AG04449 (cell line): ENCODE measurements at places on chromosomes 11 and 22.

- no peak for DNase-seq
These were observed 809 bp upstream of the IRF7 start for GRCh38 chr11:616320-617198.

DNA sequence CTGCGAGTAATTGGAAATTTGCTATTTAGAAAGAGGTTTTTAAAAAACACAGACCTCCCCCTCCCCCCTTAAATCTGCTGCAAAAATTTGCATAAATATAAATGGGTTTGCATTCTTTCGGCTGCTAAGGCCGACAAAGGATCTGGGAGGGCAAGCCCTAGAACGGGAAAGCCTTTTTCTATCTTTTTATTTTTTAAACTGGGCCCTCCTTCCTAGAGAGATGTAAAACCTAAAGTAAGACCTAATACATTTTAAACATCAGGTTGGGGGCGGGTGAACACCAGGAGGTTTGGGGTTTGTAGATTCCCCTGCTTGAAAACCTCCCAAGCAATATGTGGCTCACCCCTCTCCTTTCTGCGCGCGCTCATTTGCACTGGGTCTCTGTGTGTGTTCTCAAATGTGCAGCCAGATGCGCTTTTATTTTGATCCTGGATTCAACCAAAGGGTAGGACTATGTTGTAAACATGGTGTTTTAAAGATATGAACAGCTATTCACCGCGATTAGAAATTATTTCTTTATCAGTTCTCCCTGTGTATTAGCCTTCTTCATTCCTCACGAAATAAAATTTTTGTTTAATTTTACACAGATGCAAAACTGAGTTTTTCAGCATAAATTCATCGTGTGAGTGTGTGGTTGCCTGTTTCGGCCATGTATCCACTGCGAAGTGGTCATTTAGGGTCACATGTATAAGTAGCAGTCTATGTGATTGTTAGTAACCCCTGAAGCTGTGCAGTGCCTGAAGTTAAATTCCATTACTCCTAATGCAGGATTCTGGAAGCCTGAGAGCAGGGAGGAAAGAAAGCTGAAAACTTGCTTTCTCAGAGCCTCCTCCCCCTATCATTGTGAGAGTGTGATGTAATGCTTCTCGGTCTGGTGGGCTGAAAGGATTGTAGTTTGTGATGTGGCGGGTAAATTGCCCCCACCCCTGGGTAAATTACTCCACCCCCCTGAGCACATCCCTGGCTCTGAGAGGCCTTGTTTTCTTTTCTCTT, 988 bp downstream of the TNRC6B start:
- DNase-seq = no peak

DNA sequence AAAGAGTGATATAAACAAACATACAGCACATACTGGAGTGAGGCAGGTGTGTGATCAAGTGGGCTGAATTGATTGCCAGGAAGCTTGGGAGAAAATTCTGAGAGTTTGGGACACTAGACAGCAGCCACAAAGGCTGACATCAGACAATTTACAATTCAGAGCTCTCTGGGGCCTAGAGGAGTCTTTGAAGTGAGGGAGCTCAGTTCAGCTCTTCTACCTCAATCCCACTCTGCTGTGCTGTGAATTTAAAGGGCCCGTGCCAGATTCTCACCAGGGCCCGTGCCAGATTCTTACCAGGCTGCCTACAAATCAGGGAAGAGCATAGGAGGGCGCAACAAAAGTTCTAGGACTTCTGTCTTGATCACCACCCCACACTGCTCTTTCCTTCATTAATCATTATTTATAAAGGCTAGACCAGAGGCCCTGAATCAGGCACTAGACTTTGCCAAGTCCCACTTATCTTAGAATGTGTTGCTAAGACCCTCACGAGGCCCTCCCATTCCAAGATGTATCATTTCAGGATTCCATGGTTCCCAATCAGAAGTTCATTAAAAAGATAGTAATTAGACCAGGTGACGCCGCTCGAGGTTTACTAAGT, 112.4 kb downstream of the KIRREL3 start:
- no peak for DNase-seq

- DNase-seq = no peak
These were observed 153.0 kb upstream of the LRRC4C start for GRCh38 chr11:41612415-41612814.

- no peak for DNase-seq
These were observed 50.6 kb upstream of the PPARA start for GRCh38 chr22:46099740-46100139.

DNA sequence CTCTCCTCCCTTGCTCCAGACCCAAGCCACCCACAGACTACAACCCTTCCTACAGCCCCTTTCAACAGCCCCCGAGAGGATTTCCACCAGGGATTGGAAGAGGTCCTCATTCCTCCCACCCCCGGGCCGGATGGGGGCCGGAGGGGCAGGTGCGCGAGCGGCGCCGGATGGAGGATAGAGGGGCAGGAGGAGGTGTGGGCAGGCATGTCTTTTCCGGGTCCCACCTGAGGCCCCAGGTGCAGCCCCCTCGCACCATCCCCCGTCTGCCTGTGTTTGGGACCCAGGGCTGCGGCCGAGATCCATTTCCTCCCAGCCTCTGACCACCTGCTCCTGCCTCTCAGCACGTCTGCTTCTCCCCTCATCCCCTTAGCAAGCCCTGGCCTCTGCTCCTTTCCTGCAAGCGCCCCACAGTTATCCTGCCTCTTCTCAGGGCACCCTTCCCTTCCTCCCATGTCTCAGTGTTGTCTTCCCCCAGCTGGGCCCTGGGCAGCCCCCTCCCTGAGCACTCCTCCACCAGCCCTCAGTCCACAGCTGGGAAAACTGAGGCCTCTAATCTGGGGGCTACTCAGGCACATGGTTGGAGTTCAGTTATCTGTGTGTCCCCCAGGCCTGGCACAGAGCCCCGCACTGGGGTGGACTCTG, 19.3 kb upstream of the CBX7 start:
- DNase-seq = no peak

DNA sequence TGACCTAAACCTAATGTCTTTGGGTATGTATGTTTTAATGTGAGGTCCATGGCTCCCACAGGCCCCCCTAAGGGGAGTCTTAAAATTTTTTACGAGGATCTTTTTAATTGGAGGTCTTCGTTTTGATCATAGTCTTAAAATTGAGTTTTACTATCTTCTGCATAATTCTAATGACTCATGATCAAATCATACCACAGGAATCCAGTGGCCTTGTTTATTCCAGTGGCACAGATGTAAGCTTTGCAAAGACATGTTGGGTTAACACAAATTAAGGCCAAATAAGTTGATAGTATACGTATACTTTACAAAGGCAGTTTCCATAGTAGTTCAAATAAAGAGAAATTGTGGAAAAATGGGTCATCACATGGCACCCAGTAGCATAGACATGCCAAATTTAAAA, 33.9 kb upstream of the FJX1 start:
- no peak for DNase-seq

- DNase-seq = no peak
These were observed 32.7 kb upstream of the MICAL2 start for GRCh38 chr11:12077535-12078280.

DNA sequence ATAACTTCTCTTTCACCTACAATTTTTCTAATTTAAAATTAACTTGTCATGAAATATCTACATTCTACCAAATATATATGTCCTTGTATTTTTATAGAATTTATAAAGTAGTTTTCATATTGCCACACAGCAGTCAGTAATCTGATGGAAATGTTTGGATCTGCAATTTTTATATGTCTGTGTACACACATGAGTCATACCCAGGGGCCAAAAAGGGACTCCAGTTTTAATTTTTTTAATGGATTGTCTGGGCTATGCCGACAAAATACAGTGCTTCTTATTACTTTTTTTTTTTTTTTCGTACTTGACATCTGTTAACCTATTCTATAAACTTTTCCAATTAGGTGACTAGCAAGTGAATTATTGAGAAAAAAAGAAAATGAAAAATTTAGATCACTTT, 6.3 kb downstream of the GUCY1A2 start:
- DNase-seq = no peak

DNA sequence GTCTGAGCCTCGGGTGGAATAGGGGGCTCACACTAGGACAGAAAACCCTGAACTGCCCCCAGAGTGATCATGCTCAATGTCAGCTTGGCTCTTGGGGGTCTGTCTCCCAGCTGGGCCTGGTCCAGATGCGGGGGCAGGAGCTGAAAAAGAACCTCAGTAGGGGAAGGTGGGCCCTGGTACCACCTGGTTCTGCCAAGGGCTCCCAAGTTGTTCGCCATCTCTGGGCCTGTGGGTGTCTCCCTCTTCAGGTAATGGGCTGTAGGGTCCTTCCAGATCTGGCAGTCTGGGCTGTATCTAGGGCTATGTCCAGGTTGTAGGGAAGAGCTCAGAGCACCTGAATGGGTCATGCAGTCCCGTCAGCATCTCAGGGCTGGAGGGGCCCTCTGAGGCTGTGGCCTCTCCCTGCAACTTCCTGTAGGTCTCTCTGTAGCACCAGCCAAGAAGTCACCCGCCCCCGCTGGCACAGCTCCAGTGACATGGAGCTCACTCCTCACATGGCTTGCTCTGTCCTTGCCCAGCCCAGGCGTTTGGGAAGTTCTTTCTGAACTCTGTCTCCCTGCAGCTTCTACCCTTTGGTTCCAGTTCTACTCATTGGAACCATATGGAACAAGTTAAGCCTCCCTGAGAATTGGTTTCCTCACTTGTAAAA, 33.0 kb upstream of the SOX10 start:
- DNase-seq = no peak

- no peak for DNase-seq
These were observed 41.7 kb downstream of the HORMAD2 start for GRCh38 chr22:30121960-30122359.

DNA sequence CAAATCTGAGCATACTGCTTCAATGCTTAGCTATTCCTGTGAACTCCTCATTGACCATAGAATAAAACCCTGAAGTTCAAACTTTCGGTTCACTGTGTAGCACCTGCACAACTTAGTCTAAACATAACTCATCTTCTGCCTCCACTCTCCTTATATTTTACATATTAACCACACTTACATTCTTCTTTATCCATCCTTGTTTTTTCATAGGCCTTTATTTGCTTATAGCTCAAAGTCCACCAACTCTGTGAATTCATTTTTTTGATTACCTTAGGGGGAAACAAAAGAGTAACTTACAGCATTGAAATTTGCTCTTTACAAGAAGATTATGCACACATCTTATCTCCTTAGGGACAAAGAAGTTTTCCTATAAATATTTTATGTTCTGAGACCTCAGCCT, 521.6 kb upstream of the FAT3 start:
- no peak for DNase-seq

DNA sequence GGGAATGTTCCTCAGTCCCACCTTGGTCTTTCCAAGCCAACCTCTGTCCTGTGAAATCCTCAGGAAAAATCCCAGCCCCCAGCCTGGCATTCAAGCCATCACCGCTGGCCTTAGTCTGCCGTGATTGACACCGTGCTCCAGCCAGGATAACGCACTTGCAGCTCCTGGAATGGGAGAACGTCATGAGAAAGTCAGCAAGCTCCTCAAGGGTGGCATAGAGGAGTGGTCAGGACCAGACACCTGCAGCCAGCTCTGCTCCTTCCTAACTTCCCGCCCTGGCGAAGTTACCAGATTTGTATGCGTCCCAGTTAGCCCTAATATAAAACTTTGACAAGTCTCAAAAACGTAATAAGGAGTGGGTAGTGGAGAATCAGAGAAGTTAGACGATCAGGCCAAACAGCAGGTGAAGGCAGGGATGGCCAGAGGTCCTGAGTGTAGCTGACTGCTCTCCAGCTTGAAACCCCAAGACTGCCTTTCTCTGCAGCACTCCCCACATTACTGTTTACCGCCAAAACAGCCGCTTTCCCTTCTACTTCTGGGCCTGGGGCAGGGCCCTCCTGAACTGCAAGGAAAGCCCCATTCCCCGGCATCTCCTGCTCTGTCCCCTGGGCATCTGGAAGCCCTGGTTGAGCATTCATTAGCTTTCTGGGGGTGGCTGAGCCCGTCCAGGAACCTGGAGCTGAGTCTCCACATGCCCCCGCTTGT, 1.3 kb upstream of the DKK3 start:
- no peak for DNase-seq

- no peak for DNase-seq
These were observed 5.3 kb upstream of the NHERF4 start for GRCh38 chr11:119179983-119180382.

DNA sequence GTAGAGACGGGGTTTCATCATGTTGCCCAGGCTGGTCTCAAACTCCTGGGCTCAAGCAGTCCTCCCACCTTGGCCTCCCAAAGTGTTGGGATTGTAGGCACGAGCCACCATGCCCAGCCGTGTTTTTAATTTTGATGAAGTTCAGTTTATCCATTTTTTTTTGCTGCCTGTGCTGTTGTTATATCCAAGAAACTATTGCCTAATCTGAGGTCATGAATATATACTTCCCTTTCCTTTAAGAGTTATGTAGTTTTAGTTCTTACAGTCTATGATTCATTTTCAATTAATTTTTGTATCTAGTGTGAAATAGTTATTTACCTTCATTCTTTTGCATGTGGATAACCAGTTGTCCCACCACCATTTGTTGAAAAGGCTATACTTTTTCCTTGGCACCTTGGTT, 50.3 kb upstream of the SORL1-AS1 start:
- DNase-seq = no peak

DNA sequence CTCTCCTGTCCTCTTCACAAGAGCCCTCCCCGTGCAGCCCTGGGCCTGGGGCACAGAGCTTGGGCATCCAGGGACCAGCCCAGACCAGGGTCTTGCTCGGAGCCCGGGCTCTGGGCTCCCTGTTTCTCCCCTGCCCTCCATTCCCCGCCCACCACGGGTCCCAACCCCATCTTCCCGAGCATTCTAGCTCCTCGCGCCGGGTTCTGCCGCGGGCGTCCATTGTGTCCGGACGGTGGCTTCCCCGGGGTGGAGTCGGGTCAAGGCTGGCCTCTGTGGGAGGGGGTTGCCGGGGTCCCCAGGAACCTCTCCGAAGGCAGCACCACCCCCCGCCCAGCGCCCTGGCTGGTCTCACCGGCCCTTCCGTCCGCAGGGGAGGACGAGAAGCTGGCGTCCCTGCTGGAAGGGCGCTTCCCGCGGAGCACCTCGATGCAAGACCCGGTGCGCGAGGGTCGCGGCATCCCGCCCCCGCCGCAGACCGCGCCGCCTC, 18.1 kb upstream of the ACR start:
- DNase-seq = no peak

GRCh38 chr22:32796865-32797573, 4.5 kb upstream of the TIMP3 start:
- DNase-seq = no peak

- DNase-seq = no peak
These were observed 190.7 kb downstream of the ST3GAL4 start for GRCh38 chr11:126546191-126546590.

- DNase-seq = no peak
These were observed 260.4 kb upstream of the ARHGAP20 start for GRCh38 chr11:110972640-110973039.

- no peak for DNase-seq
These were observed 72.5 kb upstream of the C11orf87 start for GRCh38 chr11:109349276-109350080.

- no peak for DNase-seq
These were observed 37.9 kb downstream of the NECTIN1 start for GRCh38 chr11:119691020-119691666.

DNA sequence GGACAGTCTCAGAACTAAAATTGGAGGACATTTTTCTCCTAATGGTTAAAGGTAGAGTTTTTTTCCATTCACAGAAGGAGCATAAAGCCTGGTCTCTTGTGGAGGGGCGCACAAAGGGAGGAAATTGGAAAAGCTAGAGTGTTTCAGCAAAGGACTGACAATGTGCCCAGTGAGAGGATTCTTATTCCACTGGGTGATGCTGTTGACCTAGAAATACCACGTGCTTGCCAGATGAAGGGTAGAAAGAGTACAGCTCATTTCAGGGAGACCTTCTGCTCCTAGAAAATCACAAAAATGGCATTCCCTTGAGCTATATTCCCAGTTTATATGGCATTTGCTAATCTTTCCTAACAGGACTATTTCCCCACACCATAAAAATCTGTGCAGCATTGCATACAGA, 21.1 kb downstream of the MS4A6E start:
- no peak for DNase-seq
